GM23248 (cell line): ENCODE measurements at places on chromosomes 13 and 19. TPM values are rescaled to one million over a fixed set of nuclear protein-coding genes. Genes with fewer than 3 reads are reported as not detected.

- H3K36me3 ChIP-seq: no peaks in the 10 kb centered on the region
- peak; percentile 52 for DNase-seq
- peak overlapping the region; percentile 24 for H3K27ac ChIP-seq
- H3K4me1 ChIP-seq: peaks cover 18% of the 10 kb centered on the region
- H3K4me3 ChIP-seq: no peak overlapping the region
These were observed 598.1 kb downstream of the DCT start for GRCh38 chr13:93881411-93881810.

DNA sequence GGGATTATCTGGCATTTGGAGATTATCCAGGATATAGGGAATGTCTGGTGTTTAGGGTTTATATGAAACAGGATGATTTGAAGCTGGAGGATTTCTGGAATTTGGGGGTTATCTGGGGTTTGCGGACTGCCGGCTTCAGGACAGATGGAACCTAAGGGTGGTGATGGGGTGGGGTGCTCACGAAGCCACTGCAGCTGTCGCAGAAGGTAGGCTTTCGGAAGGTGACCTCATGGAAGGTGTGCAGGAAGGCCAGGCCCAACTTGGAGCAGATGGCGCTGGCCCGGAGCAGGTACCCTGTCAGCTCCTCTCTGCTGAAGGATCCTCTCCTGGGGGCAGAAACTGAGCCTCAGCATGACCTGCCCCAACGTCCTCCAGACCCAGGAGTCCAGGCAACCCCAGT lies 9.6 kb downstream of the FAM98C start:
- no peak overlapping the region for H3K4me3 ChIP-seq
- no peaks in the 10 kb centered on the region for H3K4me1 ChIP-seq
- H3K27me3 ChIP-seq: 0 out of 2 replicates have a peak, but pooled peaks cover 4% of the 10 kb centered on the region
- no peaks in the 10 kb centered on the region for H3K36me3 ChIP-seq

DNA sequence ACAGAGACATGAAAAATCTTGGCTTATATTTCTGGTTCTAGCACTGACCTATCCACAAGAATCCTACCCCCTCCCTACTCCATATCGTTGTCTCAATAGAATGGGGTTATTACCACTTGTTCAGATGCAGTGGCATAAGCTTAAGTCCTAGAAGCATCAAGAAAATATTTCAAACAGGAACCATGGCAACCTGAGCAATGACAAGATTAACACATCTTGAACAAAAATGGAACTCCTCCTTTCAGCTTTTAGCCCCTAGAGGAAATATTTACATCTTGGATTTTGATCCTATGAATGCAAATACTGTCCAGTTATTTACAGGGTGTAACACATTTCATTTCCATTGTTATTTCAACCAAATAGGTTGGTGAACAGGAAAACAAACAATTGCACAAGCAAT lies 46.1 kb upstream of the TSC22D1 start:
- peak; percentile 30 for DNase-seq
- peaks cover 16% of the 10 kb centered on the region for H3K4me1 ChIP-seq
- H3K27ac ChIP-seq: no peak overlapping the region
- no peaks in the 10 kb centered on the region for H3K36me3 ChIP-seq
- H3K27me3 ChIP-seq: no peaks in the 10 kb centered on the region

GRCh38 chr13:97224544-97225300 lies 2.6 kb downstream of the MBNL2 start:
- peaks cover 44% of the 10 kb centered on the region for H3K4me1 ChIP-seq
- H3K4me3 ChIP-seq: peak overlapping the region; percentile 91
- H3K27me3 ChIP-seq: no peaks in the 10 kb centered on the region
- DNase-seq: peak; percentile 65
- H3K27ac ChIP-seq: peak overlapping the region; percentile 97
- peaks cover 3% of the 10 kb centered on the region; the same call in 1 of the 2 replicates for H3K36me3 ChIP-seq

CFAP97D2 gene
- total RNA-seq: not detected in 2 replicates
